Pancreas (tissue), 10 donors: ENCODE measurements at places on chromosomes 3 and 15. TPM values are rescaled to one million over a fixed set of nuclear protein-coding genes. Genes with fewer than 3 reads are reported as not detected.

The CFAP92 gene
- 0.40 TPM for total RNA-seq

DNA sequence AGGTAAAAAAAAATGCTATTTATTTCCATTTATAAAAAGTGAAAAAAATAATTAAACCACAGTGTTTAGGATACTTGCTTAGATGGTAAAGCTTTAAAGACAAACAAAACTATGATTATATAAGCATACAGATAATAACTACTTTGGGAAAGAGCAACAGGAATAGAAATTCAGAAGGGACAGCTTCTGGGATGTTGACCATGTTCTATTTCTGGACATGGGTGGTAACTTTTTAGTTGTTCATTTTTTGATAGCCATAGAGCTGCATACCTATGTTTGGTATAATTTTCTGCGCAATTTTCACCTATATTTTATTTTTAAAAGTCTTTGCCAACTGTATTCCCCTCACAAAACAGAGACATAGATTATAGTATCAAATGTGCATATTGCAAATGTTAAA lies 572.0 kb upstream of the NR2F2 start:
- H3K4me1 ChIP-seq: no peaks in the 10 kb centered on the region
- no peaks in the 10 kb centered on the region for H3K27me3 ChIP-seq
- H3K36me3 ChIP-seq: no peaks in the 10 kb centered on the region

The EIF4E3 gene
- 16.8 TPM for total RNA-seq

DNA sequence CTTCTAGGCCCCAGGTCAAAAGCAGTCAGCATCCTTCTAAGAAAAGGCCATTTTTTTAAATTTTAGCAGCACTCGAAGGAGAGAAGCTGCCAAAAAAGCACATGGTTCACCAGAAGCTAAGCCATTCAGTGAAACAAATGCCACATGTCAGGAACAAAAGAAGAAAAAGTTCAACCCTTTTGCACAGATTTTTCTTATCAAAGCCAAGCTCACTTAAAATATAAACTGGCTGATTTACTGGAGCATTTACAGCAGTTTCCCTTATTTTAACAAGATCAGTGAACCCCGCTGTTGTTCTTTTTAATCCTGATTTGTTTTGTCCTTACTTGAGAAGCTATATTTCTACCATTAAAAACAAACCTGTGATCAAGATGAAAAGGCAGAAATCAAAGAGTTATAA lies 46.5 kb upstream of the SYNPR start:
- H3K27ac ChIP-seq: no peak overlapping the region
- no peaks in the 10 kb centered on the region for H3K4me1 ChIP-seq
- no peaks in the 10 kb centered on the region for H3K27me3 ChIP-seq
- no peak for DNase-seq

The P2RY14 gene
- total RNA-seq: 0.09 TPM

GRCh38 chr3:33114622-33115023 lies 809 bp downstream of the CRTAP start:
- H3K4me3 ChIP-seq: peak overlapping the region; percentile 68
- H3K27ac ChIP-seq: peak overlapping the region; percentile 97
- H3K27me3 ChIP-seq: no peaks in the 10 kb centered on the region
- peaks cover 11% of the 10 kb centered on the region for H3K4me1 ChIP-seq
- no peaks in the 10 kb centered on the region for H3K36me3 ChIP-seq

The MCF2L2 gene
- 1.1 TPM for total RNA-seq

The MESP2 gene
- 0.46 TPM for total RNA-seq

The ROPN1 gene
- not detected for total RNA-seq

- H3K4me3 ChIP-seq: no peak overlapping the region
- H3K36me3 ChIP-seq: no peaks in the 10 kb centered on the region
- H3K27me3 ChIP-seq: no peaks in the 10 kb centered on the region
- no peak overlapping the region for H3K27ac ChIP-seq
- DNase-seq: no peak
Measured at GRCh38 chr3:171535133-171535532, 74.9 kb upstream of the TNIK start.

DNA sequence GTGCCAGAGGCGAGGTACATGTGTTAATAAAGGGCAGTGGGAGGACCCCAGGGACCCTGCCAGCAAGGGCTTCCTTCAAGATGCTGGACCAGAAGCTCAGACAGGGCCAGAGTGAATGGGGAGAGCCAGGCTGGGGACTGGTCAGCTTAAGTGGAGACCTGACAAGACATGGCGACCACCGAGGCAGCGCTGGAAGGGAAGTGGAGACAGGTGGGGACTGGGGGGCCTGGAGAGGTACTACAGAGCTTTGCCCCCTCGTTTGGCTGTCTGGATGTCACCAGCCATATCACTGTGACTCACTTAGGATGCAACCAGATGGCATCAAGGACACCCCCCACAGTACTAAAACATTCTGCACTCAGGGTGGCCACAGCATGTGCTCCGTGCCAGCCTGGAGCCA lies 97.9 kb downstream of the ADCY5 start:
- H3K4me3 ChIP-seq: no peak overlapping the region
- no peaks in the 10 kb centered on the region for H3K27me3 ChIP-seq
- no peaks in the 10 kb centered on the region for H3K4me1 ChIP-seq
- no peaks in the 10 kb centered on the region for H3K36me3 ChIP-seq
- DNase-seq: no peak

- no peaks in the 10 kb centered on the region for H3K27me3 ChIP-seq
- H3K4me1 ChIP-seq: no peaks in the 10 kb centered on the region
- no peak overlapping the region for H3K4me3 ChIP-seq
- no peak overlapping the region for H3K27ac ChIP-seq
- no peaks in the 10 kb centered on the region for H3K36me3 ChIP-seq
- DNase-seq: no peak
Measured at GRCh38 chr3:23552506-23552905, 253.2 kb upstream of the UBE2E1 start.
